Neural progenitor cell (in vitro differentiated cells): ENCODE measurements at places on chromosomes 13 and 19. TPM values are rescaled to one million over a fixed set of nuclear protein-coding genes. Genes with fewer than 3 reads are reported as not detected.

The B3GNT8 gene
- 1.3 TPM in 1 of 2 replicates, not detected in the other for total RNA-seq

The LHFPL6 gene
- 1.7 and 3.0 TPM in 2 replicates for total RNA-seq

The SLITRK6 gene
- total RNA-seq = 0.59 and 0.75 TPM in 2 replicates

The CHAMP1 gene
- 25.4 and 35.3 TPM in 2 replicates for total RNA-seq

The BRME1 gene
- total RNA-seq = 0.49 and 4.1 TPM in 2 replicates

The KIR2DL3 gene
- not detected in 2 replicates for total RNA-seq

The SYMPK gene
- total RNA-seq = 38.3 and 65.7 TPM in 2 replicates

The ADGRE3 gene
- not detected in 2 replicates for total RNA-seq

The FAM216B gene
- not detected in 2 replicates for total RNA-seq
